CD4-positive, CD25-positive, alpha-beta regulatory T cell (primary cell): ENCODE measurements at places on chromosomes 11 and 22.

DNA sequence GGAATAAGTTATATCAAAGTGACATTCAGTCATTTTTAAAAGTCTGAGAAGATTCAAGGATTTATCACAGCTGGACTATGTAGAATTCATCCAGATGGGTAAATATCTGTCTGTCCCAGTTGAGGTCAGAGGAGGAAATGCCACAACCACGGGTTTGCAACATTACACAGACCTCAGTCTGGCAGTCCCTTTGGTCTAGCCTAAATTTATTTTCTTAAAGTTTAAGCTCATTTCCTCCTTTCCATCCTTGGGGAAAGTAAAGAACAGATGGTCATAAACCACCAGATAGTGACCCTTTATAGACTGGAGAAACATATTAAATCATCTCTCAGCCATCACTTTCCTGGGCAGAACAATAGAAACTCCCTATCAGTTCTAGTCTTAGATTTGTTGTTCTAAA, 238.4 kb upstream of the DDI1 start:
- DNase-seq, result no peak

DNA sequence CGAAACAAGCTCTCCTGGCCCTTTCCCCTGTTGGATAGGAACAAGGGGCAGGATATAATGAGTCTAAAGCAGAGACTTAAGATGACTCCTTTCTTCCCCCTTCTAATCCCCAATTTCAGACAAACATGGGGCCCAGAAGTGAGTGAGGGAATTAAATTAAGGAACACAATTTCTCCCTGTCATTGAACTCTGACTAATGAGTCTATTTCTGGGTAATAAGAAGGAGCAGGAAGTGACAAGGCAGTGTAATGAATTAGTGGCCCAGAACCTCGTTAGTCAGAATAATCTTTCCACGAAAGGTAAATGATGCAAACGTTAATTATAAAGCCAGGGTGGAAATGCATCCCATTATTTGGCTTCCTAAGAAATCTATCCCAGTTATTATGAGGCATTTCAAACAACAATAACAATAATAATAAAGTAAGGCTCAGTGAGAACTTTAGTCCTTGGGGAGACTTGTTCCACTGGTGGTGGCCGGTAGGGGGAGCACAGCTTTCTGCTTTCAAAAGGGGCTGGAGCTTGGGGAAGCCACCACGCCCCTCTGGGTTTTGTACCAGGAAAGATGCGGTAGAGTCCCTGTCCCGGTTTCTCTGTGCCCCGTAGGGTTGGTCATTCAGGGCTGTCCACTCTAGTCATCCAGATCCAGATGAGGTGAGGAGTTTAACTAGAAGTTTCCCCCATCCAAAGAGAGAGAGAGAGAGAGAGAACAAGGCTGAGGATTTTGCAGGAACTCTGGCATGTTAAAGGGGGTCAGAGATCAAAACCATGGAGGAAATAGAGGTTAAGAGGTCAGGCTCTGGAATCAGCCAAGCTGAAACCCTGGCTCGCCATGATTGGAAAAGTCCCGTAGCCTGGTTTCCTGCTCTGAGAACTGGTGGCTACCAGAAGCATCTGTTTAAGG, 298.3 kb downstream of the NTM start:
- peak; percentile 40 for DNase-seq

GRCh38 chr11:76763573-76764346, 19.4 kb upstream of the TSKU start:
- DNase-seq, result no peak

DNA sequence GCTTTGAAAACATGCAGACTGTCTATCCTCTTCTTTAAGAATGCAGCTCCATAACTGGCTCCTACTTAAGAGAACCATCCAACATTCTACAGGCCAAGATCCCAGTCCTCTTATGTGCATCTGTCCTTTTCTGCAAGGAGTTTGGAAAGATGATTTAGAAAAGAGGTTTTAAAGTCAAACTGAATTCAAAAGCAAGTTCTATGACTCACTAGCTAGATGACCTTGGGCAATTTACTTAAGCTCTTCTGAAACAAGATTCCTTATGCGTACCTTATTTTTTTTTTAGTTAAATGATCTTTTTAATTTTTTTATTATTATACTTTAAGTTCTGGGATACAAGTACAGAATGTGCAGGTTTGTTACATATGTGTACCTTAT, 29.2 kb downstream of the GUCY1A2 start:
- DNase-seq, result no peak

GRCh38 chr11:112024178-112024772, 933 bp upstream of the DLAT start:
- DNase-seq, result peak; percentile 54

- no peak for DNase-seq
Observed at GRCh38 chr22:44445731-44446130, 52.3 kb downstream of the RTL6 start.

- DNase-seq, result no peak
Observed at GRCh38 chr11:32426192-32426591, 9.1 kb downstream of the WT1 start.

GRCh38 chr11:121425828-121426227, 26.3 kb upstream of the SORL1 start:
- no peak for DNase-seq

- DNase-seq, result no peak
Observed at GRCh38 chr22:25395468-25395867, 169.0 kb upstream of the GRK3 start.

GRCh38 chr11:69135420-69136363, 20.0 kb upstream of the SMIM38 start:
- no peak for DNase-seq

GRCh38 chr22:46631113-46631512, 10.9 kb downstream of the GRAMD4 start:
- no peak for DNase-seq

GRCh38 chr11:110478410-110478809, 48.7 kb downstream of the FDX1 start:
- no peak for DNase-seq

DNA sequence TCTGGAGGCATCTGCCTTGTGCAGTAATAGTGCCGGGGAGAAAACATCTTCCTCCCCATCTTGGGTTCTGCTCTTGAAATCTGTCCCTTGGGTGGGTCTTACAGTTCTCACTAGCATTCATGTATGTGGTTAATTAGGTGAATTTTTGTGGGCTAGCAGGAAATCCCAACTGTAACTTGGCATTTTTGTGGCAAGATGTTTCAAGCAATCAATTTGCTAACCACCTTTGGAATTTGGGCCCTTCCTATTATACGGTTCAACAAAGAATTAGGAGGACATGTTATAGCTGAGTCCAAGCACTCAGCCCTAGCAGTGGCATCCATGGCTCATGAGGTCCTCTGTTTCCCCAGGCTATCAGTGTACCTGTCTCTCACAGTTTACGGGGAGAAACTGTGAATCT, 89.1 kb upstream of the MTNR1B start:
- no peak for DNase-seq

DNA sequence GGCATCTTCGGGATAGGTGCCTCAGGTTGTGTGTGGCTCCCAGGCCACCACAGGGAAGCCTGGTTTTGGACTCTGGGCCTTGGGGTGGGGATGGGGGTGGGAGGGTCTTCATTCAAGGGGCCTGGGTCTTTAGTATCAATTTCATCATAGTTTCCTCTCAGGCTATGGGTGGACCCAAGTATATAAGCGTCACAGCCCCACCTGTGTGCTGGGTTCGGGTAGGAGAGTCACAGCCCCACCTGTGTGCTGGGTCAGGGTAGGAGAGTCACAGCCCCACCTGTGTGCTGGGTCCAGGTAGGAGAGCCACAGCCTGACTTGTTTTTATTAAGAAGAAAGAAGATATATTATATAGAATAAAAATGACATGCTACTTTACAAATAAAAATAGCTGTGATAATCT, 422.1 kb downstream of the BRD1 start:
- no peak for DNase-seq

- no peak for DNase-seq
Observed at GRCh38 chr11:706439-706956, 467 bp downstream of the EPS8L2 start.

DNA sequence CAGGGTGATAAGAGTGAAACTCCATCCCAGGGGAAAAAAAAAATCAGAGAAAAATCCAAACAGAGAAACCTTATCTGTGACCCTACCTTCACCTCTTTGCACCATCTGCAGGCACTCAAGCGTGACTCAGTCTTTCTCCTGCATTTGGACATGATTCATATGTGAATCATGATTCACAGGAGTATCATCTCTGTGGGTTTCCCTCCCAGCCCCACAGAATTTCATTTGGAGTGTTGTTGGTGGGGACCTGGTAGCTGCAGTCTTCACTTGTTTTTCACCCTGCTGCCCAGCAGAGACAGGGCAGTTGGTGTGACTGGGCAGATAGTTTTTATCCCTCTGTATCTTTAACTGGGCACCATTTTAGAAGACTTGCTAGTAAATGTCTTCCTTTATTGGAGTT, 75.7 kb downstream of the DEPDC5 start:
- no peak for DNase-seq

GRCh38 chr11:64894070-64894811, 15.8 kb upstream of the EHD1 start:
- peak; percentile 86 for DNase-seq

GRCh38 chr22:25765016-25765367, 23.0 kb downstream of the MYO18B start:
- DNase-seq, result no peak

DNA sequence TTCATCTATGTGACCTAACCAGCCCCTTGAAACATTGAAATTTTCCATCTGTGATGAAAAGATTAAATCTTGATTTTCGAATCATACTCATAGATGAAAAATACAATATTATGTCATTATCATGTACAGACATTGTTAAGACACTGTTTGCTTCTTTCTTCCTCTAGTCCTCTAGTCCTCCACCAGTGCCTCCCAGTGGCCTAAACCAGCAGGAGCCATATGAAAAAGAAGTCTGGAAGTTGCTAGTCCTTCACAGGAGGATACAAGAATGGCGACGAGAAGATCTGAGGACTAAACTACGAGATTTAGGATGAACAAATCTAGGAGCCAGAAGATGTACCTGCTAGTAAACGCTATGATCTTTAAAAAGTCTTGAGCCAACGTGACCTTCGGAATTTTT, 134.1 kb downstream of the SLC17A6 start:
- DNase-seq, result no peak

DNA sequence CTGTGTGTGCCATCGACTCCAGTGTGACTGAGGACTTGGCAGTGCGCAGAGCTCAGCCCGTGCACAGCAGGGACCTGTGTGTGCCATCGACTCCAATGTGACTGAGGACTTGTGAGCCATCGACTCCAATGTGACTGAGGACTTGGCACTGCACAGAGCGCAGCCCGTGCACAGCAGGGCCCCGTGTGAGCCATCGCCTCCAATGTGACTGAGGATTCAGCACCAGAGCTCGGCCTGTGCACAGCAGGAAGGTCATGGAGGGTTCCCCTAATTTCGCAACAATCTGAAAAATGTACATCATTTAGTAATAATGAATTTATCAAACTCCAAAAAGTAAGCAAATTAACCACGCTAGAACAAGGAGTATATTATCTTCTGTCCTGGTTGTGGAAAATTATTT, 348.3 kb upstream of the B3GAT1 start:
- DNase-seq, result no peak

GRCh38 chr11:19244621-19245020, 3.9 kb upstream of the E2F8 start:
- DNase-seq, result no peak

DNA sequence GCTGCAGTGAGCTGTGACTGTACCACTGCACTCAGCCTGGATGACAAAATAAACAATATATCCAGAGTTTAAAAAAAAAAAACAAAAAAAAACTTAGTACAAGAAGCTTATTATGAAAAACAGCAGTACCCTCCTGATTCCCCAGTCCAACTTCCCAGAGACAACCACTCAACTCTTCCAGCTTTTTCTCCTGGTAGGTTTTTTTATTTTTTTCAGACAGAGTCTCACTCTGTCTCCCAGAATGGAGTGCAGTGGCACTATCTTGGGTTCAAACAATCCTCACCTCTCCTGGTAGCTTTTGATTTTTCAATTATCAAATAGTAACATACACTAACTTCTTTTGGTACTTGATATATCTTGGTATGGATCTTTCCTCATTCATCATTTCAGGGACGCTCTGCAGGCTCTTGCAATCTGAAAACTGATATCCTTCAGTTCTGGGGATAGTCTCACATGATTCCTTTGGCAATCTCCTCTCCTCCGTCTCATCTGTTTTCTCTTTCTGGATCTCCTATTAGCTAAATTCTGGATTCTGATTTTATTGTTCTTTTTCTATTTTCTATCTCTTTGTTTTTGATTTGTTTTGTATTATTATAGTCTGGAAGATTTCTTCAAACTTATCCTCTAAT, 44.9 kb downstream of the ALG9 start:
- DNase-seq, result no peak

DNA sequence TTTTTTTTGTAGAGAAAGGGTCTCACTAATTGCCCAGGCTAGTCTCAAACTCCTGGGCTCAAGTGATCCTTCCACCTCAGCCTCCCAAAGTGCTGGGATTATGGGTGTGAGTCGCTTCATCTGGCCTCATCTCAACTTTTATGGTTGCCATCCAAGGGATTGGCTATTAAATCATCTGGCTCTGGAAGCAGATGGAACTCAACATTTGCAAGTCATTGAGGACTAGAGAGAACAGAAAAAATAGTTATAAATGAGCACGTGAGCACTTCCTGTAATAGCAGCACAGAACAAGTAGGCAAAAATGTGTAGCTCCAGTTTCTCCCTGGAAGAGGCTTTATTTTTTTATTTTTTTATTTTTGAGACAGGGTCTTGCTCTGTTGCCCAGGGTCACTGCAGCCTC, 22.3 kb upstream of the PATL1 start:
- no peak for DNase-seq
